ENCODE measurements at places on chromosomes 1 and 21. TPM values are rescaled to one million over a fixed set of nuclear protein-coding genes. Genes with fewer than 3 reads are reported as not detected.

DNA sequence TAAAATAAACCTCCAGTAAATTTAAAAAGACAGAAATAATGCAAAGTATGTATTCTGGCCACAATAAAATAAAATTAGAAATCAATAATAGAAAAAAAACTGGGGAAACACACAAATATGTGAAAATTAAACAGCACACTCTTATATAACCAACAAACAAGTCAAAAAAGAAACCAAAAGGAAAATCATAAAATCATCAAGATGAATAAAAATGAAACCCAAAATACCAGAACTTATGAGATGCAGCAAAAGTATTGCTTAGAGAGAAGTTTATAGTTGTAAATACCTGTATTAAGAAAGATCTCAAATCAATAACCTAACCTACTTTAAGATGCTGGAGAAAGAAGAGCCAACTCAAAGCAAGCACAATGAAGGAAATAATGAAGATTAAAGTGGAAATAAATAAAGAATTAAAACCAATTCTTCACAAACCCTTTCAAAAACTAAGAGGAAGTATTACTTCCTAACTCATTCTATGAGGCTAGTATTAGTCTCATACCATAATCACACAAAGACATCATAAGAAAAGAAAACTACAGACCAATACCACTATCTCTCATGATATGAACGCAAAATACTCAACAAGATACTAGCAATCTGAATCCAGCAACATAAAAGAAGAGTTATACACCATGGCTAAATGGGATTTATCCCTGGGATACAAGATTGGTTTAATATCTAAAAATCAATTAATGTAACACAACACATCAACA is 6.4 kb upstream of the KRTAP10-3 start:
- peaks cover 17% of the 10 kb centered on the region for H3K27me3 ChIP-seq
- no peak for DNase-seq
- peaks cover 12% of the 10 kb centered on the region for H3K4me1 ChIP-seq

GRCh38 chr1:94634977-94635416 is 93.4 kb upstream of the F3 start:
- no peak overlapping the region for H3K27ac ChIP-seq
- H3K36me3 ChIP-seq, result no peaks in the 10 kb centered on the region
- peaks cover 7% of the 10 kb centered on the region for H3K27me3 ChIP-seq
- no peak for DNase-seq
- no peaks in the 10 kb centered on the region for H3K4me1 ChIP-seq

GRCh38 chr1:9437961-9438430 is 101.3 kb upstream of the SLC25A33 start:
- H3K27me3 ChIP-seq, result peaks cover 51% of the 10 kb centered on the region
- no peak overlapping the region for H3K4me3 ChIP-seq
- H3K4me1 ChIP-seq, result no peaks in the 10 kb centered on the region

DNA sequence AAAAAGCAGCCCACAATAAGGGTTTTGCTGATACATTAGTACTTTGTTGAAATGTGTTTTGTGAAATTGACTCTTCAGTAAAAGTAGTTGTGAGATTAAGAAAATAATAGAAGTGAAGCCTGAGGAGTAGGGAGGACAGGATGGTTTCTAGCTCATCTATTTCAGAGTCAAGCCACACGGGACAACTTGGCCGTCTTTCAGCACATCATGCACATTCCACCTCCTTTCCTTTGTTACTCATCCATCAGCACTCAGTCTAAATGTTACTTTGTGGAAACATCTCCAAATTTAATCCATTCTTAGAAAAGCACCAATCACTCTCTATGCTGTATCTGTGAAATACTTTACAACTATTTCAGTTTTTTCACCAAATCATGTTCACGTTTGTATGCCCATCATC is 223.3 kb downstream of the FGGY start:
- peaks cover 1% of the 10 kb centered on the region for H3K36me3 ChIP-seq
- H3K27ac ChIP-seq, result no peak overlapping the region
- H3K27me3 ChIP-seq, result no peaks in the 10 kb centered on the region
- H3K4me1 ChIP-seq, result no peaks in the 10 kb centered on the region
- no peak for DNase-seq

The RPRD2 gene
- 28.5 TPM for total RNA-seq

The C1orf216 gene
- 18.3 TPM for total RNA-seq

The EDARADD gene
- 11.8 TPM for total RNA-seq

The OR2G6 gene
- not detected for total RNA-seq
